NCI-H1694 treated with DMSO at 0.1 percent for 48 hours (cell line): ENCODE measurements at places on chromosomes 13 and 19.

GRCh38 chr13:30159446-30159839 lies 147.9 kb downstream of the KATNAL1 start:
- DNase-seq = no peak

DNA sequence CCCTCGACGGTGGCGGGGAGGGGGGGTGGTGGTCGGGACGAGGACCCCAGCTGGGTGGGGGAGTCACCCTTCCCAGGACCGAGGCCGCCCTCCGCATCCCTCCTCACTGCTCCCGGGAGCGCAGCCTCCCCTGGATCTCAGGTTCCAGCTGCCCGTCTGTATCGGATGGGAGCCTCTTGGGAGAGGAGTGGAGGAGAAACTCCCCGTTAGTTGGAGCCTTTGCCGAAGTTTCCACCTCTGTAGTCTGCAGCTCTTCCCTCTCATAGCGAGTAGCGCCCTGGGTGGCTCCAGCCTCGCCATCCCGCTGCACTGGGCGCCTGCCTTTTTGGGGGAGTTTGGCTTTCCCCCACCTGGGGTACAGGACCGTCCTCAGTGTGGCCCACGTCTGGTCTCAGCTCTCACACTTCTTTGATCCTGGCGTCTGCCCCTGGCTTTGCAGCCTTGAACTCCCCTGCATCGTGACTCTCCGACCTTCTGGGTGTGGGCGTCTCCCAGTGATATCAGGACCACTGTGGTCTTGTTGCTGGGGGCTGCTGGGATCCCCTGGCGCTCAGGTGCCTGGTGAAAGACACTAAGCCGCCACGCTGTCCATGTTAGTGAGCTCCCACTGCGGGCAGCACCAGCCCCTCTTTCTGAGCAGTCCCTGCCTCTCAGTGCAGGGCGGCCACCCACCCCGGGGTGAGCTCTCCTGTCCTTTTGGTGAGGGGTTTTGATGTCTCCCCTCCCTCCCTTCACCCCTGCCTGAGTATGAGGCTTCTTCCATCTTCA lies 1.1 kb downstream of the CNOT3 start:
- DNase-seq = no peak

DNA sequence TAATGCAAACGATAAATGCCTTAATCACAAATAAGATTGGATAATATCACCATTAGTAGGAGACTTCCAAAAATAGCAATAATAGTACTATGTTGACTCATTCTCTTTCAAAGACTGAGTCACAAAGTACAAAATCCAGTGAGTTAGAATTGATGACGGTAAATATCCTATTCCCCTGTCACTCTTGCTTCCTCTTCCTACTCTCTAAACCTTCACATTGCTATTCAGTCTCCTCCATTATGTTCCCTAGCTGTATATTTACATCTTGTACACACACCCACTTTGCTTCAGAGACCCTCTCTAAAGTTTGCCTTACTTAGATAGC lies 26.3 kb upstream of the INTS6 start:
- no peak for DNase-seq

GRCh38 chr13:36915106-36915505 lies 4.9 kb downstream of the SMAD9 start:
- DNase-seq = no peak

- DNase-seq = no peak
Measured at GRCh38 chr13:36789061-36789460, 30.0 kb upstream of the RFXAP start.

GRCh38 chr19:16901491-16902175 lies 12.8 kb downstream of the F2RL3 start:
- no peak for DNase-seq

DNA sequence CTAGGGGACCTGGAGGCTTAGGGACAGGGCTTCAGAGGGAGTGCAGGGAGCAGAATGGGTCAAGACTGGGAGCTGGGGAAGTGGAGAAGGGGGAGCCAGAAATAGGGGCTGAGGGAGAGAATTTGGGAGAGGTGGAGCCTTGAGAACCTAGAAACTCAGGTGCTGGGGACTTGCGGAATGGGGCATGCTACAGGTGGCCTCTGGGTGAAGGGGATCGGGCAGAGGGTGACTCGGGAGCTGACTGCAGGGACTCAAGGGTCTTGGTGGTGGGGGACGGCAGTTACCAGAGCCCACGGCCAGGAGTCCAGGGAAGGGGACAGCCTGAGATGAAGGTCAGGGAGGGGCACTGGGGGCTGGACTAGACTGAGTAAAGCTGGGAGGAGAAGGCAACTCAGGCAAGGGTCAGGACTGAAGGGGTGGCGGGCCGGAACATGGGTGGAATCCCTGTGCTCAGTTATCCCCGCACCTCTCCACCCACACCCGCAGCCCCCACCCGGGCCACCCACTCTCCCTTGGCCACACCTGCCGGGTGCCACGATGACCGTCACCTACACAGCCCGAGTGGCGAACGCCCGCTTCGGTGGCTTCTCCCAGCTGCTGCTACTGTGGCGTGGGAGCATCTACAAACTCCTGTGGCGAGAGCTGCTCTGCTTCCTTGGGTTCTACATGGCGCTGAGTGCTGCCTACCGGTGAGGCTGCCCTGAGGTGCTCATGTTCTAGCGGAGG lies 628 bp downstream of the BEST2 start:
- no peak for DNase-seq

- DNase-seq = no peak
Measured at GRCh38 chr19:45972081-45972946, 1.4 kb downstream of the NOVA2 start.

DNA sequence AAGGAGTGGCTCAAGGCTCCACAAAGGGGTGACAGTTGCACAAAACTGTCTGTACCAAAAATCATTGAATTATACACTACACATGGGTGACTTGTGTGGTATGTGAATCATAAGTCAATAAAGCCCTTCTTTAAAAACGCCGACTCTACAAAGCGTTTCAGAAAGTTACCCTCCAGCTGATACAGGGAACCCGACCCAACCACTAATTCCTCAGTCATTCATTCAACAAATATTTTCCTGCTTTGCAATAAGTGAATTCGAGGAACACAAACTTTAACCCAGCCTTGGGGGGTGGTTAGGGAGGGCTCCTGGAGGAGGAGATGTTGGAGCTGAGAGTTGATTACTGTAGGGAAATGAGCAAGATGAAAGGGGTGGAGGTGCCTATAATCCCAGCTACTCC lies 32.0 kb downstream of the LTBP4 start:
- DNase-seq = no peak

DNA sequence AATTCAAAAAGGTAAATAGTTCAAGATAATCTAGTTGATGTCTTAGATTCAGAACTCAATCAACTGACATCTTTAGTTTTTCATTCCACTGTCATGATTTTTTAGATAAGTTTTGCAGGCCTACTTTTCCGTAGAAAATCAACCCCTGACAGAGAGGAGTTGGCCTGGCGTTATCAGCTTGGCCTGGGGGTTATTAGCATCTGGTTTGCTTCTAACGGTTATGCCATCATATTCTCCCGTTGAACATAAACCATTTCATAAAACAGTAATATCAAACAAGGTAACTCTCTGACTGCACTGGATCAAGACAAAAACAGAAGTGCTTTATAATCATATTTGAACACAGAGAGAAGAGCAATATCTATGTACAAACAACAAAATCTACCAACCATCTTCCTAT lies 130.8 kb upstream of the PCDH20 start:
- no peak for DNase-seq

DNA sequence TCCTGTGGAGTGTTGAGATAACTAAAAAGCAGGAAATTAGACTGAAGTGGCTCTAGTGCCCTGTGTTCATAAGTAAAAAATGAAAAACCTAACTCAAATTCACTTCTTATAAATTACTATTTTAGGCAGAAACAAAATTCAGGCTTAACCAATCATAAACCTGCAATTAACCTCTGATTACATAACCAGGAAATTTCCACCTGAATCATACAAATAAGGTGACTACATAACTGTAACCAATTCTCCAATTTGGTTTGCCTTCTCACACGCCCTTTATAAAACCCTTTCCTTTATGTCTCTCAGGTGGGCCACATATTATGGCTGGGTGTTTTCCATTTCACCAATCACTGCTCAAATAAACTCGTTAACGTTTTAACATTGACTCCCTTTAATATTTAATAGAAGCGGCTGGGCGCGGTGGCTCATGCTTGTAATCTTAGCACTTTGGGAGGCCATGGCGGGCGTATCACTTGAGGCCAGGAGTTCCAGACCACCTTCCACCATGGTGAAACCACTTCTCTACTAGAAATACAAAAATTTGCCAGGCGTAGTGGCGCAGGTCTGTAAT lies 22.9 kb upstream of the ZNF724 start:
- no peak for DNase-seq

DNA sequence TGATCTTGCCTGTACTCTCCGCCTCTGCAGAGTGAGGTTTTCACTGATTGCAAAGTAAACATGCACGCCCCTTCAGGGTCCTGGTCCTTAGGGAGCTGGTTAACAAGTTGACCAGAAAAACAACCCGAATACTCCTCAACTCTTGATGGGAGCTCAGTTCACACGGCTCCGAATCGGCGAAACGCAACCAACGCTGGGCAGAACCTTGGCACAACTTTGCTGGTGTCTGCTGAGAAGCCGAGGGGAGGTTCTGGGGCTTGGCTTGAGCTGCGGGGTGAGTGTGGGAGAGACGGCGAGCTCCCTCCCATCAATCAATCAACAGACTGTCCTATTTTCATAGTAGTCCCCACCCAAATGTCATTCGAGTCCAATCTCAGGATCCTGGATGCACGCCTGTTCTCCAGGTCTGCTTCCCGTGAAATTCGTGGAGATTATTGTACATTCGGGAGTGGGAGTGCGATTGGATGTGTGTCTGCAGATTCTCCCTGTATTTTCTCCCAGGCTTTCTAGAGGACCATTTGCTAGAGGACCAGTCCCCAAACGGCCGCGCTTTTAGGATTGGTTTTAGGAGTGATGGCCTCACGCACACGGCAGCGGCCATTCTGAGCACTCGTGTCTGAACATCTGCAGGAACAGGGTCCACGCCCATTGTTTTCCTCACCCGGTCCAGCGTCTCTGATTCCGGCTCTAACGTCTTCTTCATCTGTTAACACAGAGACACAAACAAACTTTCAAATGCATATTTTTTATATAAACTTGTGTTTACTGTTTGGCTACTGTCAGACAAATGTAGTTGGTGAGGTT lies 51.6 kb upstream of the F7 start:
- DNase-seq = no peak

DNA sequence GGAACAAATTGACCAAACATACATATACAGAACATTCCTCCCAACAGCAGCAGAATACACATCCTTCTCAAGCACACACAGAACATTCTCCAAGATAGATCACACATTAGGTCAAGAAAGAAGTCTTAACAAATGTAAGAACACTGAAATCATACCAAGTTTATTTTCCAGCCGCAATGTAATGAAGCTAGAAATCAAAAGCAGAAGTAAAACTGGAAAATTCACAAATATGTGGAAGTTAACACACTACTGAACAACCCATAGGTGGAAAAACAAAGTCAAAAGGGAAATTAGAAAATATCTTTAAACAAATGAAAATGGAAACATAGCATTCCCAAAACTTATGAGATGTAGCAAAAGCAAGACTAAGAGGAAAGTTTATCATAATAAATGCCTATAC lies 692.6 kb downstream of the DIAPH3 start:
- no peak for DNase-seq

DNA sequence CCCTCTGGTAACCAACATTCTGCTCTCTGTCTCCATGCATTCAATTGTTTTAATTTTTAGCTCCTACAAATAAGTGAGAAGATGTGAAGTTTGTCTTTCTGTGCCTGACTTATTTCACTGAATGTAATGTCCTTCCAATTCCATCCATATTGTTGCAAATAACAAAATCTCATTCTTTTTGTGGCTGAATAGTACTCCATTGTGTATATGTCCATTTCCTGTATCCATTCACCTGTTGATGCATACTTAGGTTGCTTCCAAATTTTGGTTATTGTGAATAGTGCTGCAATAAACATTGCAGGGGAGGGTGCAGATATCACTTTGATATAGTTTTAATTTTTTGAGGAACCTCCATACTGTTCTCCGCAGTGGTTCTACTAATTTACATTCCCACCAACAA lies 2.5 kb upstream of the ZNF284 start:
- no peak for DNase-seq

DNA sequence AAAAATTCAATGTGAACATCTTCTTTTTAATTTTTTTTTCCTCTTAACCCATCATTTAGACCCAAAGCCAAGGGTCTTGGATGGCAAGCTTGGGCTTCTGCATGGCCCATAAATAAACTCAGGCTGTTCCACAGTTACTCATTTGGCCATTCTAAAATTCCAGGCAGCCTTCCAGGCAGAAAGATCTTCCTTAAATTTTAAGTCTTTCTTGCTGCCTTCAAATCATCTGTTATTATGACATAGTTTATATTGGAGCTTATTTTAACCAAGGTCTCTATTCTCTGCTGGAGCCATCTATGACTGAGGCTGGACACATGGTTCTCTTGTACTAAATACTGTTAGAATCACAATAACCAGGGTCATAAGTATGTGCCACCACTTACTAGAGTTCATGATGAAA lies 317.3 kb upstream of the MAB21L1 start:
- no peak for DNase-seq

GRCh38 chr13:58994077-58994476 lies 1169.7 kb downstream of the DIAPH3 start:
- no peak for DNase-seq

- no peak for DNase-seq
Measured at GRCh38 chr19:16594131-16594586, 21.9 kb upstream of the SLC35E1 start.

GRCh38 chr13:76667551-76667950 lies 218.7 kb downstream of the KCTD12 start:
- DNase-seq = peak; percentile 53

- DNase-seq = peak; percentile 4
Measured at GRCh38 chr13:36395280-36395679, 37.0 kb upstream of the CCNA1 start.

DNA sequence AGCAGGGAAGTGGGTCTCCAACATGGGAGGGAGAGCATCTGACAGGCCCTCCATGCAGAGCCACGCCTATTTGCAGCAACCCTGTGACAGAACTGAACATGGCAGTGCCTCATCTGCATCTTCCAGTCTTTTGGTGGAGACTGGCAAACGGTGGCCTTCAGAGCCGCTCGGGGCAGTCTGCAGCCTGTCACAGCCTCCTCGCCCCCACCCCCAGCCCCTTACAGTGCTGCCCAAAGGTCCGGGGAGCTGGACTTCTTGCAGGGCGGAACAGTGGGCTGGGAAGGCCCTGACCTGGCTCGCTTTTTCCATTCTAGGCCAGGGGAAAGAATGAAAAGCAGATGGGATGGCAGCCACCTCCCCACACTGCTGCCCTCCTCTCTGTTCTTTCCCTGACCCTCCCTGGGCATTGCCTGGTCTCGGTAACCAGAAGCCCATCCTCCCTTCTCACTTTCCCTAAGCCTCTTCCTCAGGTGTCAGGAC lies 2.7 kb downstream of the CALM3 start:
- DNase-seq = no peak

GRCh38 chr13:48624016-48624415 lies 29.7 kb upstream of the CYSLTR2 start:
- DNase-seq = no peak

DNA sequence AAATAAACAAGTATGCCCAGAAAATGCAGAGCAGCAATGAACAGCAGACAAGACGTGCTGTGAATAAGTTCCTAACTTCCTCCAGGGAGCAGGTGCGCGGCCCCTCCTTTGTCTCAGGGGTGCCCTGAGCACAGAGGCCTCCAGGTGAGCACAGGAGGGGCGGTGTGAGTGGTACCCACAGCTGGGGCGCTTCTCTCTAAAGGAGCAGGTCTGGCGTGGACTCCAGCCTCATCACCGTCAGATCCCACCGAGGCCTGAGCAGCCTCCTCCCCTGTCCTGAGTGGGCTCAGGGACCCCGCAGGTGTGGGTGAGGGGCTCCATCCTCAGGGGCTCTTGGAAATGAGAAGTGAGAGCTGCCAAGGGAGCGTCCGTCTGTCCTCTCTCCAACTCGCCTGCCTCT lies 3.2 kb downstream of the LILRA5 start:
- no peak for DNase-seq

GRCh38 chr19:55398200-55398925 lies 9.2 kb downstream of the UBE2S start:
- DNase-seq = no peak
